NCI-H1436 treated with DMSO at 0.1 percent for 48 hours (cell line): ENCODE measurements at places on chromosomes 3 and 15.
A peak's percentile ranks its signal among the peaks of the same experiment; 100 is the strongest.

- no peak for DNase-seq
Observed at GRCh38 chr3:100087198-100087597, 27.1 kb downstream of the FILIP1L start.

DNA sequence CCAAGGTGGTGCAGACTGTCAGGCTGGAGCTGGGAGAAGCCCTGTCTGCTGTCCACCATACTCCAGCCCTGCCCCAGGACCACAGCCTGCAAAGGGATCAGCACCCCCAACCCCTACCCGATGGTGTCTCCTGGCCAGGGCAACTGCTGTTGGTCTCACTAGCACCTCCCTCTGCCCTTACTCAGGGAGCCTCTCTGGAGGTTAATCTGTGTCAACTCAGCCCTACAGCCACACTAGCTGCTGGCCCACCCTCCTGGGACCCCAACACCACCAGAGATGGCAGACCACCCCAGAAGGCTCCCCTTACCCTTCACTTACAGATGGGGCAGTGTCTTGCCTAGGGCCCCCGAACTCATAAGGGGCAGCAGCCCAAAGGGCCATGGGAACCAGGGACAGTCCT, 65.2 kb downstream of the TLE3 start:
- no peak for DNase-seq

- peak; percentile 46 for DNase-seq
Observed at GRCh38 chr3:177150970-177151627, 46.2 kb downstream of the TBL1XR1 start.

GRCh38 chr15:41692049-41692448, 31.8 kb downstream of the MGA start:
- no peak for DNase-seq

DNA sequence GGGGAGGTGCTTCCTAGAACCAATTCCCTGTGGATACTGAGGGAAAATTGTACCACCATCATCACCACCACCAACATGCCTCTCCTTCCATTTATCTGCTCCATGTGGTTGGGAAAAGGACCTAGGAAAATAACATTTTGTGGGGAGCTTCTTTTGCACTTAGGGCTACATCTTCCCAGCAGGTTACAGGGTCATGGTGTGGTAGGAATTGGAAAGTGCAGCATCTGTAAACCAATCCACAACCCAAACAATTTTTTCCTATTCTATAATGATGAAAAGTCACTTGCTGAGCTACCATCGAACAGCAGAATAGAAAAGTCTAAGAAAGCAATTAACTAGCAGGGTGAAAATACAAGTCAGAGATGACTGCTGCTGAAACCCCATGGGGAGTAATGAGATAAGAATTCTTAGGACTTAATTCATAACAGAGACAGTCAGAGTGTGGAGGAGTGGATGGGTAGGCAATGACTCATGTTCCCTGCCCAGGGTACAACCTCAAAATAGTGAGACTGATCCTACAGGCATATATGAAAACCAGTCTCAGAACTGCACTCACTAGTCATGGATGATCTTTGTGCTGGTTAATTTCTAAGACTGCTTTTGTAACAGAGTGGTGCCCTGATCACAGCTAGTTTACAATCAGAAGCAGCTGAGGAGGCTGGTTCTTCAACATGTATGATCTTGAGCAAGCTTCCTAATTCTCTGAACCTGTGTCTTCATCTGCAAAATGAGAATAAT, 38.1 kb upstream of the LEKR1 start:
- no peak for DNase-seq

DNA sequence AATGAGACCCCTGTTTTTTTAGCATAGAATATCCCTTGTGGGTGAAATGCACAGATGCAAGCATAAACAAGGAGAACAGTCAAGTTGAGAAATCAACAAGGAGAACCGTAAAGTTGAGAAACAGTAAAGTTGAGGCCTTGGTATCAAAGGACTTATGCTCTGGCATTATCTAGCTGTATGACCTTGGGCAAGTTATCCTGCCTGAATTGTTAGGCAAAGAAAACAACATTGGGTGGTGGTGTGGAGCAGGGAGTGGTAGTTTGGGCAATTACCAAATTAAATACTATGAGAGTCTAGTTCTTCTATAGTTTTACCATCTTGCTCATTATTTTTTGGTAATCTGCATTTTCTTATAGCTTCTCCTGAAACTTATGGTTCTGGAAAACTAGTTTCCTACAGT, 573.4 kb upstream of the ARPP21 start:
- DNase-seq = no peak

GRCh38 chr15:71146580-71146982, 31.3 kb downstream of the THSD4 start:
- DNase-seq = no peak

- DNase-seq = no peak
Observed at GRCh38 chr3:54983266-54984099, 55.6 kb upstream of the LRTM1 start.

DNA sequence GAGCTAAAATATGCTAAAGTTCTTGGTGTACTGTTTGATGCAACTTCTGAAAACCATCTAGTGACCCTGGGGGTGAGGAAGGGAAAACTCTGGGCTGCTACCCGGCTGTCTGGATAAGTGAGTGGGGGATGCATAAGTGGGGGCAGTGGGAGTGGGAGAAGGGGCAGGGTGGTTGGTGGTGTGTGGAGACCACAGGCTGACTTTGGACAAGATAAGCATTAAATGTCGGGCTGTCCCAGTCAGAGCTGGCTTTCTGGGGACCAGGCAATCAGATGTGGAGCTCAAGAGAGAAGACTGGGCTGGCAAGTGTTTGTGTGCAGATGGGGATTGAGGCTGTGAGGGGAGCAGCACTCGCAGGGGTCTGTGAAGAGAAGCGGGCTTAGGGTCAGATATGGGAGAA, 11.0 kb upstream of the XIRP1 start:
- no peak for DNase-seq

DNA sequence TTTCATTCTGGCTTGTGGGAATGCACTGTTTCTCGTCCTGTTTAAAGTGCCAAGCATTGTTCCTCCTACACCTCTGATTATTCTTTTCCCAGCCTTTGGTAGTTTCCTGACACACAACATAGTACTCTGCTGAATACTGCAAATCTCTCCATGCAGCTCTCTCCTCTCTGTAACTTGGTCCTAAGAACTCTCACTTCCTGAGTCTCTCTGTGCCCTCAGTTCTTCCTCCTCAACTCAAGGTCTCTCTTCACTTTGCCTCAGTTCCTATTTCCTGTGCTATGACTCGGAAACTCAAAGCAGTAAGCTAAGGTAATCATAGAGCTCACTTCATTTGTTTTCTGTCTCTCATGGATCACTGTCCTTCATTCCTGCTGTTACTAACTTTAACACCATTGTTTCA, 113.4 kb downstream of the ZNF280D start:
- no peak for DNase-seq

DNA sequence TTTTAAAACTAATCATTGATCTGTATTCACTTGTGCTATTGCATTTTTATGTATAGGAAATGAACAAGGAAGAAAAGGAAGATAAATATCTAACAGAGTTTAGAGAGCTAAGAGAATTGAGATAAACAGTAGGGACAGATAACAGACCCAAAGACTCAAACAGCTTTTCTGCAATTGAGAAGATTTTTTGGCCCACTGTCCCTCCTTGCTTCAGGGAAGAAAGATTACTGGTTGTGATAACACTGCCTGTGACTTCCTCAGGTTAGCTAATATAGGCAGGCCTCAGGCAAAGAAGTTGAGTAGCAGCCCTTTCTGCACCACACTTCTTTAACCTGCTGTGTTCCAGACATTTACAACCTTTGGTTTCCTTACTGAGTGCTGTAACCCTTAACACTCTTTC, 2.7 kb upstream of the COX17 start:
- DNase-seq = no peak

GRCh38 chr15:96497951-96498350, 167.5 kb downstream of the NR2F2 start:
- no peak for DNase-seq

DNA sequence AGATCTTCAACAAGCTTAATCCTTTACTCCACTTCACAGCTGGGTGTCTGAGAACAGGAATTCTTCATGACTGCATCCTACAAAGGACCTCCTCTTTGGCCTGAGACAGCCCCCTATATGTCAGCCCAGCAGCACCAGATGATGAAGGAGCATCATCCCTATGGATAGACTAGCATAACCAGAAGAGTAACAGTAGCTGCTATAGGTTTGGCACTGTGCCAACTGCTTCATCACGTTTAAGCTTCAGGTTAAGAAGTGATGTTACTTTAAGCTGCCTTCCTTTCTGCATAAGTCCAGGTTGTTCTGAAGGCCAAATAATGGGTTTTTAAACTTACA, 50.6 kb downstream of the CMSS1 start:
- DNase-seq = no peak

DNA sequence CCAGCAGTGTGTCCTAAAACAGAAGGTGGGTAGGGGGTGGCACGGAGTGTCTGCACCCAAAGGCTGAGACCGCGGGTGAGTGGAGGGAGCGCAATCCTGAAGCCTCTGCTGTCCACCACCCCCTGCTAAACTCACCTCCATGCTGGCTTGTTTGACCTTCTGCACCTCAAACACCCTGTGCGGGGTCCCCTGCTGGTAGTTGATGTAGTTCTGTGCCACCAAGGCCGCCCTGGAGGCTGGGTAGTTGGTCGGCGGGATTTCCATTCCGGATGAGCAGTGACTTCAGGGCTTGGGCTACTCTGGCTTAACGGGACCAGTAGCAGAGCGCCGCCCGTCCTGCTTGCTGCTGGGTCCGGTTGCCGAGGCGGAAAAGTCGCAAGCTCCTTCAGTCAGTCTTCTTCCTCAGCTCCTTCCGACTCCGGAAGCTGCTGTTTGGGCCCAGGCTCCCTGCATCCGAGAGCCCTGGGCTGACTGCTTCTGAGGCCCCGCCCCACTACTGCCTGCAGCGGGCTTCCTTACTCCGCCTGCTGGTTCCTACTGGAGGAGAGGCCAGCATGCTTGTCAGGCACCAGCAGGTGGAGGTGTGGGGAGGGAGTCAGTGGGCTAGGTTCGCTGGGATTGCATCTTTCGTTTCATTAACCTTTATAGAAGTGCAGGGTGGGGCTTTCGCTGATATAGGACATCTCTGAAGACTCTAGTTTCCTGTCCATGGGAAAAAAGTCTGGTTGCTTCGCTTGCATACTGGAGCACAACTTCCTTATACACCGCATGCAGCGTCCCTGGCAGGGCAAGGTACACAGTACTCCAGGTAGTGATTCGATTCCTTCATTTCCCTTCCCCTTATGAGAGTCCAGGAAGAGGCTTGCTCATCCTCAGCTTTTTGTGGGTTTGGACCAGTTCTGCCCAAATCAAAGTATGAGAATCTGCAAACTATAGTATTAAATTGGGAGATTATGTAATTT, at the start of gene LXN:
TSS of gene LXN (minus strand) at position 434 of the 962 bp plus-strand sequence. CDS start at position 264, 170 bp downstream.
- no peak for DNase-seq

GRCh38 chr3:55518451-55518850, 31.3 kb upstream of the WNT5A start:
- DNase-seq = no peak

DNA sequence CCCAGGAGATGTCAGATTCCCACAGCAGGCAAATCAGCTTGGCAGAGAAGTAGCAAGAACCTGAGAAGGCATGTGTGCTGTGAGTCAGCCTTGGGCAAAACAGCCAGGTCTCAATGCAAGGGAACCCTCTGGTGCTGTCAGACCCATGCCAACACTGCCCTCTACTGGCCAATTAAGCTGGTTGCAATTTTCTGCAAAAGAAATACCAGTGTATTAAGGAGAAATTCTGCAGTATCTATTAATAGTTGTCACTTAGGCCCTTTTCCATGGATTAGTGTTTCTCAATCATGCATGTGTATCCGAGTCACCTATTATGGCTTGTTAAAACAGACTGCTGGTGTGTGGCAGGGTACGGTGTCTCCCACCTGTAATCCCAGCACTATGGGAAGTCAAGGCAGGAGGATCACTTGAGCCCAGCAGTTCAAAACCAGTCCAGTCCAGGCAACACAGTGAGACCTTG, 26.2 kb downstream of the MAP4 start:
- no peak for DNase-seq

GRCh38 chr3:58173669-58174398, 36.9 kb downstream of the DNASE1L3 start:
- no peak for DNase-seq

GRCh38 chr3:131735544-131735943, 232.8 kb upstream of the MRPL3 start:
- DNase-seq = no peak

DNA sequence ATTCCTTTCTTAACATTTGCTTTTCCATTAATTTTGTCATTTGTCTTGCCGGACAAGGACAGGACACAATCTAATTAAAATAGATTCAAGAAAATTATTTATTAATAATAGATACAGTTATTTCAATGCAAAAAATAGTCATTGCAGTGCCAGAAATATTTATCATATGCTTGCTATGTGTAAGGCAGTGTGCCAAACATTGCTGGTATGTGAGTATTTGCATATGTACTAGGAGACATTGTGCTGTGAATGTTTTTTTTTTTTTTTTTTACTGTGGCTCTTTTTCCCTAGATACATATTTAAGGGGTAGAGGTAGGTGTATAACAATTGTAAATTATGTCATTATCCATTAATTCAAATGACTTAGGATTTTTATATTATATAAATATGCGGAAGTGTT, 23.3 kb downstream of the SPRED1 start:
- no peak for DNase-seq

DNA sequence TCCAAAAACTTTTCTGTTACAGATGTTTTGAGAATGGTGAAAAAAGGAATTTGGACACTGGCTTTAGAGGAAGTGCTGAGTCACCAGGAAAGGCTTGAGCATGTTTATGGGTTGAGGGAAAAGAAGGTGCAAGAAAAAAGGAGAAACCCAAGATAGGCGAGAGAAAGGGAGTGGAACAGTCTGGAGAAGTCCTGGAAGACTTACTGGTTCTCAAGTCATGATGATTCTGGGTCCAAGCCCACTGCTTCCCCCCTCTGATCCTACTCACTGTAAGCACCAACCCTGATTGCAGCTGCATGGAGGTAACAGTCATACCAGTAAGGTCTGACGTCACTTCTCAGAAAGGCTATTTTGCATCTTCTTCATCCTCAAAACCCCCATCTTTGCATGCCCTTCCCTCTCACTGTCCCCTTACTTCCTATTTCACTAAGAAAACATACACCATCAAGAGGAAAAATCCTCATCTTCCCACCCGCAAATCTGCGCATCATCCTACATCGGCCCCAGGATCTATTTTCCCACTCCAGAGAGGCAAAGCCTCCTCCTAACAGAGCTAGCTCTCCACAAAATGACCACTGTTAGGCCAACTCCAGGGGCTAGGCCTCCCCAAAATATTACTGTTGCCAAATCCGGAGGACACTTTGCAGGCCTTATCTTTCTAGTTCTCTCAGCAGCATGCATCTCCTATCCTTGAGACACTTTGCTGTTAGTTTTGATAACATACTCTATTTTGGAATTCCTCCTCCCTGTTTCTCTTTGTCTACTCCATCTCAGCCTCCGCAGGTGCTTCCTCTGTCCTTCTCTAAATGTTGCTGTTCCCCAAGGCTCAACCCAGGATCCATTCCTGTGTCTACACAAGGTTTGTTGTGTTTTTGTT, 3.2 kb upstream of the ATP13A3 start:
- no peak for DNase-seq

DNA sequence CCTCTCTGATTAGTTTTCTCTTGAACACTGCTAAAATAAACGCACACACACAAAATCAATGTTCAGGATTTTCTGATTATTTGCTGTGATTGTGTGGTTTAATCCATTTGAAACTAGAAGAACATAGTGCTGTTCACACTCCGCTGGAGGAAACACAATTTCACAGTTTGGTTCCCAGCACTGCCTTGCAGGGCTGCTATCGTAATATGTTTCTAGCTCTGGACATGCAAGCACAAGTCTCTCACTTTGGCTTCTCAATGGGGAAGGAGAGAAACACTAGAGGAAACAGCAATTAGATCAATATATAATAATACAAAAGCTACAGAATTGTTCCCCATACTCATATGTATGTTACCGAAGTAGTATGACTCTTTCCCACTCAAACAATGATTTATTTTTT, 299.5 kb downstream of the NSUN3 start:
- DNase-seq = no peak

GRCh38 chr15:58229297-58229768, 91.2 kb downstream of the AQP9 start:
- no peak for DNase-seq
